ENCODE measurements at places on chromosomes 7 and 10. TPM values are rescaled to one million over a fixed set of nuclear protein-coding genes. Genes with fewer than 3 reads are reported as not detected.

- no peak for DNase-seq
Measured at GRCh38 chr10:16518822-16519221, 2.9 kb downstream of the C1QL3 start.

GRCh38 chr7:6269527-6269926 lies 2.9 kb downstream of the CYTH3 start:
- DNase-seq: no peak

GRCh38 chr10:490891-491571 lies 198.4 kb downstream of the DIP2C start:
- no peak for DNase-seq

DNA sequence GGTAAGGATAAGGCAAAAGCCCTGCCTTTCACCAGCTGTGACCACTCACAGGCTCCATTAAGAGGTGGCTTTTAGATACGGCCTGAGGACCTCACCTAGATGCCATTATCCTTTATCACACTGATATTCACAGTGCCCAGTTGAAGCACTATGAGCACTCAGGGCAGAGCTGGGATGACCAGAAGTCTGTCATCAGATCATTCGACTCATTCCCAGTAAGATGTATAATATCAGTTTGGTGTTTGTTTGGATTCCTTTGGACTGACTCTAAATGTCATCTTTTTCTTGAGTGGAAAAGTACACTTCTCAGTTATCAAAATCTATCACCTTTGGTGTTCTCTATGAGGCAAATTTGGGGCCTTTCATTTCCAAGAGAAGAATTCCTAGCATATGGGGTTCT lies 18.7 kb downstream of the CCDC136 start:
- DNase-seq: no peak

DNA sequence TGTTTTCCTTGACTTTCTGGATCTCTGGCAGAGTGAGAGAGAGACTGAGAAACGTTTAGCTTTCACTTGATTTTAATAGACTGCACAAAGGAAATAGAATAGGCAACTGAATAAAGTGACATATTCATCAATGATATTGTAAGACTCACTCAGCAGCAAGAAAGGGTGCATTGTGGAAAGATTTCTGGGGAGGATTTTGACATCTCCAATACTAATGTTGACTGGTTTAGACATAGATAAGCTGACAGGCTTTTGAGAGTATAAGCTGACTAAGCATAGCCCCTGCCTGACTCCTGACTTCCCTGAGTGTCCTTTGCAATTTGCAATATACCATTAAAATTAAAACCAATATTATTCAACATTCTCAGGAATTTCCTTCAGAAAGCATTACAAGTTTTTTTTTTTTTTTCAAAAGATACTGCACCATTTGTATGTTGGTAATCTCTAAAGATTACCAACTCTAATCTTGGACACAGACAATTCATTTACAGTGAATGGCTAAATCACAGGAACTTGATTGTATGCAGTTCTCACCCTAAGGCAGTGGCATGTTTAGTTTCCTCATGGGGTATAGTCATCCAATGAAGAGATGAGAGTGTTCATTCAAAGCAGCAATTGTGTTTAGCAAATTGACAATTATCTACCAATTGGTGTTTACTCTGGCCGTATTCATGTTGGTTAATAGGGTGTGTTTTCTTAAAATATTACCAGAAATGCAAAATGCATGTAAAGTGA lies 325.6 kb downstream of the SORCS3 start:
- DNase-seq: no peak

DNA sequence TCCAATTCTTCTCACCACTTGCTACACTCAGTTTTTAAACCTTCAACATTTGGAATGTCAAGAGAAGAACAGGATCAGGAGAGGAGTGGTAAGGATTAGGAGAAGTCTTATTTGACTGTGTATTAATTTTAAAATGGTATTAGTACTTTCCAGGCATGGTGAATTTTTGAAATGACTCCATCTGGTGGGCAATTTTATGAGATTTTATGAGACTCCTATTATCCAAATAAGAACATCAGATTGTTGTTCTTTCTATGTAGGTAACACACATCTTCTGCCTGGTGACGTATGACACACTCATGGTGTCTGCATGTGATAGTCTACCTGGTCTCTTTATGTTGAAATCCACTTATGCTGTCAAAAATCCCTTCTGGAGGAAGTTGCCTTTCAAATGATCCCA lies 51.0 kb downstream of the SLC13A1 start:
- no peak for DNase-seq

- no peak for DNase-seq
Measured at GRCh38 chr7:44729949-44730590, 18.6 kb upstream of the ZMIZ2 start.

Gene CCL24
- not detected for total RNA-seq

Gene ADCYAP1R1
- 0.39 TPM for total RNA-seq

Measured in neural progenitor cell (in vitro differentiated cells).